ENCODE measurements at places on chromosomes 6 and 20.

- no peak for DNase-seq
Measured at GRCh38 chr20:1761116-1761515, 103.5 kb upstream of the SIRPG start.

- peak; percentile 57 for DNase-seq
Measured at GRCh38 chr6:116764961-116765841, at the start of gene FAM162B. Gene FAM162B, minus strand, starts transcription at chr6:116765719. Its CDS starts 143 bp downstream, at chr6:116765576.

DNA sequence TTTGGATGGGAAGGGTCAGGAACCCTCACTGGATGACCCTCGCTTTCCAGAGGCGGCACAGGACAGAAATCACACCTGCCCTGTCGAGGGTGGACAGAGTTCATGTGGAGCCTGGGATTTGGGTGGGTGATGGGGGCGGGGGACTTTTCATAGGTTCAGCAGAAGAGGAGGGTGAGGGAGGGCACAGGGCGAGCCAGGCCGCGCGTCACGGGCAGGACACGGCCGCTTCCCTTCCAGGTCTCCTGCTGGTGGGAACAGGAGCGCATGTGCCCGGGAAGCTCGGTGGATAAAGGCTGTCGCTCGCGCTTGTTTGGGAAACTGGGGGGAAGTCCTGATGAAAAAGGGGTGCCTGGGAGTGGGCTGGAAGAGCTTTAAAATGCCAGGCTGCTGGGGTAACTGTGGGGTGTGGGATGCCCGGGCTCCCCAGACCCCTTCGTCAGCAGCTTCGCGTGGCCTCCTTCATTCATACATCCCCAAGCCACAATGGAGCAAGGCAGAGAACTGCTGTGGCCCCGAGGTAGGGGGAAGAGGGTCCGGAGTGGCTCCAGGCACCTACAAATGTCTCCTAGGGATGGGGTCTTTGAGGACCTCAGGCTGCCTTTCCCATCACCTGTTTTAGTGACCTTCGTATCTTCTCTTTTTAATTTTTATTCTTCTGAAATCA lies 102.2 kb downstream of the DACT2 start:
- no peak for DNase-seq

GRCh38 chr6:170370416-170370815 lies 63.9 kb downstream of the FAM120B start:
- no peak for DNase-seq

DNA sequence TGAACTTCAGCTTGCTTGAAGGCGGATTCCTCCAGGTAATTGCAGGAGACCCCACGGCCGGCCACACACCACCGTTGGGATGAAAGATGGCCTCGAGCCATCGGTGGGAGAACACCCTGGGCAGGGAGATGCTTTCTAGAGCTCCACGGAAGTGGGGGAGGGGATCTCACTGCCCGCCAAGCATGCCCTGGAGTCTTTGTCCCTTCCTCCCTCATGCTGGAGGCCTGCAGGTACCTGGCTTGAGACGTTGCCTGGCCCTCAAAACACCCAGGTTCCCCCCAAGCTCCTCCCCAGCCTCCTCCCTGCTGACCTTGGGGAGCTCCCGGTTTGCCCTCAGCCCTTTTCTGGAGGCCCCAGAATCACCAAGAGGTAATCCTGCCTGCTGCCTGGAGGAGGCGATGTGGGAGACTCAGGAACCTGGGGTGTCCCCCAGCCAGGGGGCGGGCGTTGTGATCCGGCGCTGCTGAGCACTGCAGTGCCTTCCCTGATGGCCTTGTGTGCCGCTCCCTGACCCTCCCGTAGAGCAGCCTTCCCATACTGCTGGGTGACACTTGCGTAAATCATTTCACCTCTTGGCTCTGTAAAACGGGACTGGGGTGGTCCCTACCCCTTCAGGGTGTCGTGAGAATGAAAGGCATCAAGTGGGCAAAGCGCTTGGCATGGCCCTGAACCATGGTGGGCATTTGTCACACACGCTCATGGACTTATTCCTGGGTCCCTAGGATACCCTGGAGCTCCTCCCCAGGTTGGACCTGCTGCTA lies 91.4 kb downstream of the CEBPB start:
- peak; percentile 12 for DNase-seq
